ENCODE measurements at places on chromosomes 1 and 21.

DNA sequence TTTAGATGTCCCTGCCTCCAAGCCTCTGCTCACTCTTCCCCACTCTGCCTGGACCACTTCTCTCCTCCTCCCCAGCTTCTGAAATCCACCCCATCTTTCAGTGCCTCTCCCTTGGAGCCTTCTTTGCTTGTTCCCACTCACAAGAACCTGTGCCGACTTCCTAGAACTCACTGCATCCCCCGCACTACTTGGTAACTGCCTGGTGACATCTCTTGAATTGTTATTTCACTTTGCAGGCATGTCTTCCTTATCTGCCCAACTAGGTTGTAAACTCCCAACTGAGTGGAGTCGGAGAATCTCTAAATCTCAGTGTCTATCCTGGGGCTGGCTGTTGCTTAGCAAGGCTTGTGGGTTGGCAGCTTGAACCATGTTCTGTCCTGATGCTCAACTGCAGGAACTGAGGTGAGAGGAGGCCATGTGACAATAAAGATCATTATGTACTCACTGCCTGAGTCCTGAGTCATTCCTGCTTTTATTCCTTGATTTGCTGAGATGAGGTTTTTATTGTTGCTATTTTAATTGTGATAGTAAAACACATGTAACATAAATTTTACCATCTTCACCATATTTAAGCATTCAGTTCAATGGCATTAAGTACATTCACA lies 3.9 kb downstream of the KPRP start:
- DNase-seq = no peak

DNA sequence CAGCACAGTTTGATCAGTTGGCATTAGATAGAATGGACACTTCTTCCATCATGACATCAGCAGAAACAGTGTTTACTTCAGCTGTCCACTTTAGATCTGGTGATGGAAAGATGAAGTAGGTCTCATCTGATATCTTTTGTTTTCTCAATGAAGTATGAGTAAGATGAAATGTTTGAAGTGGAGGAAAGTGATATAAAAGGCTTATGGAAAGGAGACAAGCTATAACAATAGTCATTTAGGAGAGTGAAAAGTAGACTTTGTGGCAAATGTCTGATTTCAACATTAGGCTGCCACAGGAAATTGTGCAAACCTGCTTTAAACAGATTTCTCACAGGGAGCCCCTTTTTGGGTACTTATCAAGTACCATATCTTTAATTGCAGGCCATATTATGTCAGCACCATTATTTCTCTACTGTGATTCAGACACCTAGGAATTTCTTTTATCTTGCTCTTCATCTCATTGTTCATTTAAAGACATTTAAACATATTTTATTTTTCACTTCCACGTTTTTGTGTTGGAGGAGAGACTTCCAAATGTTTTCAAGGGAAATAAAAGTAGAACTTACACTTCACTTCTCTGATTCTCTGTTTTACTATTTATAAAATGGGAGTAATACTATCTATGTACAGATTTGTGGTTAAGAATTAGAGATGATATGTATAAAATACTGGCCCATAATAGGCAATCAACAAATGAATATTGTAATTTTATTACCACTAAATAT lies 18.1 kb downstream of the PDC start:
- DNase-seq = no peak

- no peak for DNase-seq
Observed at GRCh38 chr21:29718081-29718815, 221.5 kb downstream of the GRIK1 start.

GRCh38 chr1:111904478-111905218 lies 84.8 kb downstream of the KCND3 start:
- no peak for DNase-seq

GRCh38 chr1:160460214-160460642 lies 59.9 kb downstream of the VANGL2 start:
- no peak for DNase-seq

DNA sequence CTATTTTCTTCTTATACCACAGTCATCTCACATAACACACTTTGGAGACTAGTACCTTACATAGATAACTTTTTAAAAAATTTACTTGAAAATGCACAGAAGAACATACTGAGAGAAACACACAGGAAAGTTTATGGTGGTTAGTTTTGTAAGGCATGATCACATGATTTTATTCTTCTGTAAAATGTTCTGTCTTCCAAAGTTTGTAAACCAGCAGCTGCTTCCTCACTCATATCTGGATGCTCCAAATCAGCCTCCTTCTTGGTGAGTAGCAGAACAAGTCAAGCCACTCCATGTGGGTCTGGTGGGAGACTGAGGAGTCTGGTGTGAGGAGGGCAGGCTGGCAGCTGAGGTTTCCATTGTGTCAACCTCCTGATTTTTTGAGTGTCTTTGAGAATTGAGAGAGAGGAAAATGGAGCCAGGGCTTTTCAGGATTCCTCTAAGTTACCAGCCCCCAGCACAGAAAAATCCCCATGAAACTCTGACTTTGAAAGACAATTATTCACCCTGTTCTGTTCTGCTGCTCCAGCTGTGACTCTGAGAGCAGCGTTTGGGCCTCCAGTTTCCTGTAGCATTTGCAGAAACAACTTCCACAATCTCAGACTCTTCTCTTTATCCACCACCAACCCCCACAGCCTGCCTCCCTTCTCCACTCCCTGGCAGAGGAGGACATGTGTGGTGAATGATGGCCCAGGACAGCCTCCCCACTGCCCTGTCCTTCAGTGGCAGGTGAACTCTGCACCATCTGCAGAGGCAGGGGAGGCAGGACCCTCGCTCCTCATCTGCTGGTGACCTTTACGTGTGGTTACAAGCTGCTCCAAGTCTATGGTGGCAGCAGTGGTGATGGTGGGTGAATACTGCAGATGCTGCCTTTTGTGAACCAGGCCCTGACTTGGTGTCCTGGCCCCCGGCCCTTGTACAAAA lies 82.3 kb downstream of the FCRL5 start:
- DNase-seq = no peak

- no peak for DNase-seq
Observed at GRCh38 chr1:30060738-30061137, 662.6 kb downstream of the MATN1 start.

DNA sequence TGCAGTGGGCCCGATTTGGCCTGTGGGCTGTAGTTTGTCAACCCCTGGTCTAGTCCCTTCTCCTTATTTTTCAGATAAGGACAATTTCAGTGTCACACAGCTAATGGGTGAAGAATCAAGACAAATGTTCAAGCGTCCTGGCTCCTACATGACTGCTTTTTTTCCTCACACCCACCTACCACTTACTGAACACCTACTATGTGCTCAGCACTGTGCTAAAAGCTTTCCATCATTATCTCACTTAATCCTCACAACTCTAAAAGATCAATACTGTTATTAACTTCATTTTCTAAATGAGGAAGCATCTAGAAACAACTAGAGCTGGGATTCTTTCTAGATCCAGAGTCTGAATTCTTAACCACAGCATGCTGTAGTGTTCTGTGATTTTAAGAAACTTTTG lies 68.5 kb upstream of the EFHD2 start:
- no peak for DNase-seq

DNA sequence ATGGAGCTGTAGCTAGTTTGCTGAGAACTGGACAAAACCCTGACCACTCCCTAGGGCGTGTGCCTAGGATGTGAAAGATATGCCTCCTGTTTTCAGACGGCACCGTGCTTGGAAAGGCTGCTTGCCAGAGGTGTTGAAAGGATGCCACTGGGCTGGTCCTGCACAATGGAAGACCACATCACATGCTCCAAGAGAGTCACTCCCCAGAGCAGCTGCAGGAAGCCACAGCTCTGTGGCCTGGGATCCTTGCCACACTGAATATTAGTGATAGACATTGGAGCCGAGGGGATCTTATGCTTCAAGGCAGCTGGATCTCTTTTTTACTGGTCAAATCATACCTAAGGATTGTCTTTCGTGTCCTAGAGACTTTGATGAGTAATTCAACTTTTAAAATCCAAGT lies 6.6 kb upstream of the APP start:
- DNase-seq = no peak

DNA sequence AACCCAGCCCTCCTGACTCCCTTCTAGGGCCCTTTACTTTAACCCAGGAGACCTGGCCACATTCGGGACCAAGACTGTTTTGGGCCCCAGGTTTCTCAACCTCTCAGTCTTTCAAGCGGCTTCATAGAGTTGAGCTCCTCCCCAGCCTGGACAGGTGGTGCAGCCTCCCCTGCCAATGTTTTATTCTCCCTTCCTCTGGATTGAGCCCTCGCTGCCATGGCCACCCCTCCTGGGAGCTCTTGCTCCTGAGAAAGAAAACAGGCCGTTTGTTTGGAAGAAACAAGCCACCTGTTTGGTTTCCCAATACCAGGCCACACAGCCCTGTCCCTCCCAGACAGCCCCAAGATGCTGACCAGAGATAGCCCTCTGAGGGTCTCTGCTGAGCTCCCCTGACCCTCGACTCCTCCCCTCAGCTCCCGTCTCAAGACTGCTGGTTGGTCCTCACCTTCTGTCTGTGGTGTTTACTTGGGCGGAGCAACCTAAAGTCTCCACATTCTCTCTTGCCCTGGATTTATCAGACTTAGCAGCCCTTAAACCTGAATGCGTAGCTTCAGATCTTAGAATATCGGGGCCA lies 3.3 kb downstream of the TMEM51 start:
- no peak for DNase-seq

- DNase-seq = no peak
Observed at GRCh38 chr1:3459940-3460671, 5.6 kb downstream of the ARHGEF16 start.

- DNase-seq = no peak
Observed at GRCh38 chr1:235079443-235080296, 49.0 kb downstream of the TOMM20 start.

- DNase-seq = no peak
Observed at GRCh38 chr1:31152181-31152795, 86.8 kb upstream of the PUM1 start.

DNA sequence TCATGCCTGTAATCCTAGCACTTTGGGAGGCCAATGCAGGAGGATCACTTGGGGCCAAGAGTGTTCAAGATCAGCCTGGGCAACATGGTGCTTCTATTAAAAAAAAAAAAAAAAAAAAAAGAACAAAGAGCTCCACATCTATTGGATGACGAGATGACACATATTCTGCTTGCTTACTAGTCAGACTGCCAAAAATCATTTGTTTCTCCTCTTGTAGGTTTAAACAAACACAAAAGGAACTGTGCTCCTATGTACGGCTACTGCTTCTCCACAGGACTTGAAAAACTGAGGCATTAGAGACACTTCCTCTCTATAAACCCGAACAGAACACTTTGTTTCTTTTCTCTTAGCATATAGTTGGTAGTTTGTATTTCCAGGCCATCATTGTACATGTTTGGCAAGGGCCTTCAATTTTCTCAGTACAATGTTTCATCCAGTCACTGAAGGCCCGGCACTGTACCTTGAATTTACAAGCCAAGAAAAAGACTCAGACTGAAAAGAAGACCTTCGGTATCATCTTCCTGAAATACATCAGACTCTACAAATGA lies 6.0 kb downstream of the TRIT1 start:
- no peak for DNase-seq

DNA sequence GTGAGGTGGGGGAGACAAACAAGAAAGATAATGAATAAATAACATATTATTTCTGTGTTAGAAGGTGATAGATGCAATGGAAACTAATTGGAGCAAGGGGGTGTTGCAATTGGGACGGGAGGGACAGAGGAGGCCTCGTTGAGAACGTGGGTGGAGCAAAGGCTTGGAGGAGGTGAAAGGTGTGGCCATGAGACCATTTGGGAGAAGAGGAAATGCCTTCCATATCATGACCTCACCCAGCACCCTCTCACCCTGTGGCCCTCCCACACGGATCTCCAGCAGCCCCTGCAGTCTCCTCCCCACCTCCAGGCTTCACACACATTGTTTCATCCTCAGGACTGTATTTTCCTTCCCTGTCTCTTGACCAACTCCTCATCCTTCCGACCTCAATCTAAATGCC lies 85.3 kb upstream of the ARHGAP29 start:
- DNase-seq = no peak

- peak; percentile 71 for DNase-seq
Observed at GRCh38 chr1:211514030-211514754, 22.2 kb upstream of the RD3 start.

- DNase-seq = no peak
Observed at GRCh38 chr1:169891539-169891885, 2.2 kb downstream of the SCYL3 start.

GRCh38 chr1:21941370-21941769 lies 4.3 kb upstream of the HSPG2 start:
- no peak for DNase-seq

GRCh38 chr21:17393413-17393812 lies 119.4 kb upstream of the CXADR start:
- no peak for DNase-seq

GRCh38 chr1:11342621-11343032 lies 69.6 kb downstream of the UBIAD1 start:
- no peak for DNase-seq

DNA sequence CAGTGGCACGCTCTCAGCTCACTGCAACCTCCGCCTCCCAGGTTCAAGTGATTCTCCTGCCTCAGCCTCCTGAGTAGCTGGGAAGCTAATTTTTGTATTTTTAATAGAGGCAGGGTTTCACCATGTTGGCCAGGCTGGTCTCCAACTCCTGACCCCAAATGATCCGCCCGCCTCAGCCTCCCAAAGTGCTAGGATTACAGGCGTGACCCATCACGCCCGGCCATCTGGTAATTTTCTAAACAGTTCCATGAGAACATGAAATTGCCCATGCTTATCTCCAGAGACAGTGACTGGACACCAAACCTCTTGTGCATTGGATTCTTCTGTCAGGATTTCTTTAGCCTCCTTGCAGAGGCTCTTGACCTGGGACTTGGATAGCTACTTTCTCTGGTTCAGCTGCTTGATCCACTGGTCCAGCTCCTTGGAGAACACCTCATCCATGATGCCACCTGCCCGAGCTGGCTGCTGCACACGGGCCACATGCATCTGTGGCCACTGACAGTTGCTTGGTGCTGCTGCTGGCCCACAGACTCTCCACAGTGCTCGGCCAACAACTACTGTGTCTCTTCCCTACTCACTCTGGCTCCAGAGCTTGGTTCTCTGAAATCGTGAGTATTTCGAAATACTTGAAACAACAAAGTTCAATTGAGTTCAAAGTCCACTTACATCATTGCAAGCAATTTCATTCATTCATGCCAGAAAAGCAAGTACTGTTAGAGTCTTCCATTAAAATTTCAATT lies 40.0 kb upstream of the CTPS1 start:
- no peak for DNase-seq

- DNase-seq = no peak
Observed at GRCh38 chr1:150311762-150312161, 9.6 kb upstream of the PRPF3 start.

DNA sequence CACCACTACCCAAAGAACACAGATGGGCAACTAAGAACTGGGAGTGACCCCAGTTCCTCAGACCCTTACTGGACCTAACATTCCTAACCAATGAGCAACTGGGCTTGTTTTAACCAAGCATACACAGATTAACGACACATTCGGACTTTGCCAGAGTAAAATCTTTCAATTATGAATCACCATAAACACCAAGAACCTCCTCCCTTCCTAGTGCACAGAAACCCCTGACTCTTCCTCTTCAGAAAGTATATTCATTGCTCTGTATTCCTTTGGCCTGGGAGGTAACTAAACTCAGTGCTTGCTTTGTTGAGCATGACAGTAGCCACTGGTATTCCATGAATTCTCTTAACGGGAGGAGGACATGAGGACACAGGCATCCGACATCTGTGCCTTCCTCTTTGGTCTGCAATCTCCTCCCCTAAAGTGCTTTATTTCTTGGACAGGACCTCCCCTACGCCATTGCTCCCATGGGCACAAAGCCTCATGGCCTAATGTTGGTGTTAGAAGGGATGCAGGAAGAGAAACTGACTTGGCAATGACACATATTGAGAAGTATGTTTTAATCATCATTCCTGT lies 42.7 kb downstream of the SEC16B start:
- DNase-seq = no peak
